ENCODE measurements at places on chromosomes 12 and 14.

GRCh38 chr14:98131406-98131805, 1140.6 kb downstream of the BCL11B start:
- no peak for DNase-seq

DNA sequence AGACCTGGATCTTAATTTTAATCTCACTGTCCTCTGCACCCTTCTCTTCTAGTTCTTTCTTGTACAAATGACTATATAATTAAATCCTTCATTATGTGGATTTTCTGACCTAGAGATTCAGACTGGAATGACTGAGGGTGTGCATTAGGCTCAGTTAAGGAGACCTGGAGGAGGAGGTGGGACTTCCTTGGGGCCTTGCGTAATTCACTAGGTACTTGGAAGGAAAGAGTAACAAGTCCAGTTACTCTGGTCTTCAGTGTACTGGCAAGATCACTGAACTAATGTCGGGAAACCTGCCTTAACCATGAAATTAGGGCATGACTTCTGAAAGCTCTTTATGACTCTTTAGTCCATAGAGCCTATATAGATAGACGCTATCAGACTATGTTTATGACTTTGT, 441.4 kb downstream of the EGLN3 start:
- DNase-seq: no peak

DNA sequence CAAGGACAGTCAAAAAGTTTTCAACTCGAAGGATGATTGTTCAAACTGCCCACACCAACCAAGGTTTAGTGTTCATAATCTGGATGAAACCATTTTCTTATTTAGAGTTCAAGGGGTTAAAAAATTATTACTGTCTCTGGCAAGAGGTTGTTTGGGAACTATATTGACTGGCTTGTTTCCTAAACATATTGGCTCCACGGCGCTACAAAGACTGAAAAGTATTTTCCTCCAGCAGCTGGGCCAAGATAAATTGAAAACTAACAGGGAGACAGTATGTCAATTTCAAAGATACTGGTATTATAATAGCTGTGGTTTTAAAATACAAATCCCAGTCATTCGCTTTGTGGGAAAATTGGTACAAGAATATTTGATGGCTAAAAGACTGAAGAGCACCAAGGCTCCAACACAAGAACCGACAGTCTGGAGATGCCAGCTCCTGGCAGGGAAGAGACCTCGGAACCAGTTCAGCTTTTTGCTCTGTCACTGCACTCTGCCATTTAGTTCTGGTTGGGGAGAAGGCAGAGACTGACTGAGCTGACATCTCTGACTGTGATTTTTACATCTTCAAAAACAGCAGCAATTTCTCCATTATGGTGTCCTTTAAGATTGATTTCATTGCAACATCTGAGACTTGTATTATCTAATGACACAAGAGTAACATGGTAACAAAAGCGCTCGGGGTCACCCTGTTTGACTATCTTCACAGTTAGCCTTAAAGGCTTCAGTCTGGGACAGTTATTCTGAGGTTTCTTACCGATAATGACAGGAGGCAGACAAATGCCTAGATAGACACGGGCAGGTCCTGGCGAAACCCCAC, 62.0 kb downstream of the ST8SIA1 start:
- DNase-seq: no peak

DNA sequence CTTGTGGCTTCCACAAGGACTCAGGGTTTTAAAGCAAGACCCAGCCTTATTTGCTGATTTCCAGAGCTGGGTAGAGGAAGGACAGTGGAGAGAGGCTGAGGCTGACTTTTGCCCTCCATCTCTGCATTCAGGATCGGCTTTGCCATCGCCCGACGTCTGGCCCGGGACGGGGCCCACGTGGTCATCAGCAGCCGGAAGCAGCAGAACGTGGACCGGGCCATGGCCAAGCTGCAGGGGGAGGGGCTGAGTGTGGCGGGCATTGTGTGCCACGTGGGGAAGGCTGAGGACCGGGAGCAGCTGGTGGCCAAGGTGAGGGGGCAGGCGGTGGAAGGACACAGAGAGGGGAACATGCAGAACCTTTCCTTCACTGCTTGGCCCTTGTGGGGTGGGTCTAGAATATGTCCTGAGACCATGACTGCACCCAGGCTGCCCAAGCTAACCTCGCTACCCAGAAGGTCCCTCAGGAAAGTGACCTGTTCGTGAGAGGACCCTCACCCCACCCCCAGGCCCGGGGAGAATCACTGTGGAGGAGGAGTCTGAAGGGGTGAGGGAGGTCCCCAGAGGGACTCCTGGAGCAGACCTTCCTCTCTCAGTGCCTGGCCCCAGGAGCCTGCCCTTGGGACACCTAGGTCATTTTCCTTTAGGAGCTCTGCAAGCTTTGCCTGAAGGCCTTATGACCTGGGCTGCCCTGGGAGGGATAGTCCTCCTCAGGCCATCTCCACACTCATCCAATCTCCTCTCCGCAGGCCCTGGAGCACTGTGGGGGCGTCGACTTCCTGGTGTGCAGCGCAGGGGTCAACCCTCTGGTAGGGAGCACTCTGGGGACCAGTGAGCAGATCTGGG, 3.1 kb downstream of the DHRS2 start:
- no peak for DNase-seq

- DNase-seq: no peak
Observed at GRCh38 chr14:86012461-86012860, 482.5 kb downstream of the FLRT2 start.

DNA sequence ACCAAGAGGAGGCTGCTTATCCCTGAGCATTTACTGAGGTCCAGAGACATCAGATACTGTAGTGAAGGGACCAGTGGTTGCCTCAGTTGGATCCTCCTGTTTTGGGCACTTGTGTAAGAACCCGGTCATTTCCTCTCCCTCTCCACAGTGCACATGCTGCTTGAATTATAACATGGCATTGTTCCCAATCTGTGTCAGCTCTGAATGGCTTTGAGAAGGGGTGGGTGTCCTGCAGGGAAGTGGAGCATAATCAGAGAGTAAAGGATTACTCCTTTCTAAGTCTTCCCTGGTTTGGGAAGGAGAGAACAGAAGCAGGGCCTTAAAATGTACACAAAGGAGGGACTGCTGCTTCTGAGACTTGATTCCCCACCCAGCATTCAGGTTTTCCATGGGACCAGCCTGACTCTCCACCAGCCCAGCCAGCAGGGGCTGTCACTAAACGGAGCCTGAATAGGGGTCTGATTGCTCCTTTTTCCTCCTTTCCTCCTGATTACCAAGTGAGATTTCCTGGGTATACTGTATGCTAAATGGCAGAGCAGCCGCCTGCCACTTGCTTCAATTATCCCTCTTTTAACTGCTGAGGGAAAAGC, 78.4 kb downstream of the NRXN3 start:
- DNase-seq: peak; percentile 20

- no peak for DNase-seq
Observed at GRCh38 chr12:104689635-104690034, 232.9 kb downstream of the CHST11 start.
